ENCODE measurements at places on chromosomes 5 and 9.
A peak's percentile ranks its signal among the peaks of the same experiment; 100 is the strongest.

DNA sequence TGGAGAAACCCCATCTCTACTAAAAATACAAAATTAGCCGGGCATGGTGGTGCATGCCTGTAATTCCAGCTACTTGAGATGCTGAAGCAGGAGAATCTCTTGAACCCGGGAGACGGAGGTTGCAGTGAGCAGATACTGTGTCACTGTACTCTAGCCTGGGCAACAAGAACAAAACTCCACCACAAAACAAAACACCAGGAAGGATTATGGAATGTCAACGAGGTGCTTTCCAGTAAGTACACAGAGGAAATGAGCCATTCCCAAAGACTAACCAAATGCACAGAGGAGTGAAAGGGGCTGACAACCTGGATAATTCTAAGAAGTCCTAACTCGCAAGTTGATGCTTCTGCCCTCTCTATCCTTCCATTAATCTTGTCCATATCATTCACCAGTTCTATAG is 126.1 kb upstream of the RETREG1 start:
- DNase-seq: no peak

- peak; percentile 15 for DNase-seq
These were observed 977 bp upstream of the PAM start for GRCh38 chr5:102753889-102754766.

GRCh38 chr5:35838370-35839042 is 18.2 kb upstream of the IL7R start:
- no peak for DNase-seq

DNA sequence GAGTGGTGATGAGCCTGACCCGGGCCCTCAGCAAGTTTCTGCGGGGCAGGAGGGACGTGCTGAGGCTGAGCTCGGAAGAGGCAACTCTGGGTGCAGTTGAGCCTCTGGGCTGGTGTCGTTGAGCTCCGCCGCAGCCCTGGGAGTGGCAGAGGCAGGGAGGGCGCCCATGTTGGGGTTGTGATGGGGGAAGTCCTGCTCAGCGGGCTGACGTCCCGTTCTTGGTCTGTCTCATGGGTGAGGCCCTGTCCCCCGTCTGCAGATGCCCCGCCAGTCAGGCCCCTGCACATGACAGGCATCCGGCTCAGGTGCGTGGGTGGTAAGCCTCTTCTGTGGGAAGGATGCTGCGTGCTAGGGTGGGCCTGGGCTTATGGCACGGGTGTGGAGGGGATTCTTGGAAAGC is 64.3 kb downstream of the RXRA start:
- no peak for DNase-seq

GRCh38 chr9:115373000-115373709 is 255.2 kb upstream of the TNC start:
- DNase-seq: no peak

DNA sequence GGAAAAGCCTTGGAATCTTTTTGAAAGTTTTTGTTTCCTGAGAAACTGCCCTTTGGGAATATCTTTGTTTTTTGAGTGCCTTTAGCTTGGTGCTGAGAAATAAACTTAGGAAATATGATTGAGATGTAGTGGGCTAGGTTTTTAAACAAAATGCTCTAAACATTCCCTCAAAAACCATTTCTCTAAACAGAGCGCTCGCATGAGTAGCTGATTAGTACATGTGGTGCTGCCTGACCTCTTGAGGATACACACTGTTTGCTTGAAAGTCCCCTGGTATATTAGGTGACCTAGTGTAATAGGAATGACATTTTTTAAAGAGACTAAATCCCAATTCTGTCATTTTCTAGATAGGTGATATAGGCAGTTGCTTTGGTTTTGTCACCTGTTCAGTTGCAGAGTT is 132.3 kb downstream of the ADAMTSL1 start:
- DNase-seq: no peak

- no peak for DNase-seq
These were observed 162.4 kb downstream of the ZDHHC21 start for GRCh38 chr9:14530841-14531240.
